Stimulated activated CD4-positive, alpha-beta T cell treated with anti-CD3 and anti-CD28 coated beads, Interleukin-2, amount 100 ng/mL, for 48 hours (primary cell): ENCODE measurements at places on chromosomes 5 and 9.

DNA sequence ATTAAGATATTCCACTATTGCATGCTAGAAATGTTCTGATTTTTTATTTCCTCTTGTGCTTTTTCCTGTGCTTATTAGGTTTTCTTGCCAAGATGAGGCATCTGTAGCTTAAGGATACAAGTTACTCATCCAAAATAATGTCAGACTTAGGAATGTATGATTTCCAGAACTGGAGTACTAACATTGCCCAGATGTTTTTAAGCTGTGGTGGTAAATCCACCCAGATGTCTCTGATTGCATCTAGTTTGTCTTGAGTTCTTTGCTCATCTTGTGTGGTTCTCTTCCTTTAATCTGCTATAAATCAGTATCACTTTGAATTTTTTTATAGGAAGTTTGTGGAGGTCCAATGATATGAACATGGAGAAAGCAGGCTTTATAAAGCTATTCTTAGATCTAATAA, 337.5 kb upstream of the ZNF608 start:
- no peak for DNase-seq

- no peak for DNase-seq
Measured at GRCh38 chr5:72012906-72013305, 94.4 kb upstream of the MAP1B start.

DNA sequence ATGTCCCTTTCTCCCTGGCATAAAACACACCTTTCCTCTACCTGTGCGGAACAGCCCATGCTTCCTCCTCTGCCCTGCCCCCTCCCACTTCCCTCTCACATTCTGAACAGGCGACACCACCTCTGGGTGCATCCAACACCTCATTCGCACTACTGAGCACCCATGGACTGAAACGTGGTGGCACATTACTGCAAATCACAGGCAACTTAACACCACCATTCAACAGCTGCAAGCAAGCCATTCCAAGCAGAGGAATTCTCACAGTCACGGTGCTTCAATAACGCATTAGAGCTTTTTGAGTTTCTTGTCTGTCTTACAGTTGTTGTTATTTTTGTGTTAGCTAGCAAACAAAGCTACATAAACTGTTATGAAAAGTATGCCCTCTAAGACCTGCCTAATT, 298.2 kb upstream of the TAS2R1 start:
- DNase-seq: no peak

GRCh38 chr5:124871303-124871702, 124.9 kb upstream of the ZNF608 start:
- DNase-seq: no peak

GRCh38 chr5:82164176-82164976, 113.8 kb downstream of the RPS23 start:
- no peak for DNase-seq

GRCh38 chr5:63843190-63843589, 119.1 kb downstream of the HTR1A start:
- DNase-seq: no peak

DNA sequence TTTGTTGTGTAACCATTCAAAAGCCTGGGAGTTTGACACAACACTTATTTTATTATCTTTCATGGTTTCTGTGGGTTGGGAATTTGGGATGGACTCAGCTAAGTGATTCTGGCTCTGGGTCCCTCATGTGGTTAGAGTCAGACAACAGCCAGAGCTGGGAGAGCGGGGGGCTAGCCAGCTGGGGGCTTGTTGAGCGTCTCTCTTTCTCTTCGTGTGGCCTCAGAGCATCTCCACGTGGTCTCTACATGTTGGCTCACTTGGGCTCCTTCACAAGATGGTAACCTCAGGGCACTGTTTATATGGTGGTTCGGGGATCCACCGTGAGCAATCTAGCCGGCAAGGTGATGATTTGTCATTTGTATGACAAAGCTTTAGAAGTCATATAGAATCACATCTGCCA, 73.6 kb downstream of the FSTL4 start:
- DNase-seq: no peak

- DNase-seq: no peak
Measured at GRCh38 chr5:118017536-118017935, 970.8 kb downstream of the DTWD2 start.

GRCh38 chr5:56734091-56734694, 81.2 kb upstream of the MAP3K1 start:
- no peak for DNase-seq

DNA sequence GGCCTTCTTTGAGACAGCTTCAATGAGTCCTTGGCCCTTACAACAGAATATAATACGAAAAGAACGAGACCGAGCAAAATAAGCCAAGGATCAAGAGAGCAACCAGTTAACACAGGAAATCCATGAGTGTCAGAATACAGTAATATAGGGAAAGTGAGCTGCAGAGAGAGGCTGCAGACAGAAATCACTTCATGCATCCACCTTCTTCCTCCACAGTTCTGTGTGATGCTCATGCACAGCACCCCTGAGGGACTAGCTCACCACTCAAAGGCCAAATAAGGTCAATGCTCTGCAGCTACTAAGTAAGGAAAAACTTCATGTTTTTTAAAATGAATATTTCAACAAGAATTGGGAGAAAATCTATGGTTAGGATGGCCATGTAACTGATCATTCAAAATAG, 257.1 kb downstream of the MCTP1 start:
- DNase-seq: no peak

GRCh38 chr9:113588242-113588810, 124.8 kb downstream of the RGS3 start:
- DNase-seq: no peak

DNA sequence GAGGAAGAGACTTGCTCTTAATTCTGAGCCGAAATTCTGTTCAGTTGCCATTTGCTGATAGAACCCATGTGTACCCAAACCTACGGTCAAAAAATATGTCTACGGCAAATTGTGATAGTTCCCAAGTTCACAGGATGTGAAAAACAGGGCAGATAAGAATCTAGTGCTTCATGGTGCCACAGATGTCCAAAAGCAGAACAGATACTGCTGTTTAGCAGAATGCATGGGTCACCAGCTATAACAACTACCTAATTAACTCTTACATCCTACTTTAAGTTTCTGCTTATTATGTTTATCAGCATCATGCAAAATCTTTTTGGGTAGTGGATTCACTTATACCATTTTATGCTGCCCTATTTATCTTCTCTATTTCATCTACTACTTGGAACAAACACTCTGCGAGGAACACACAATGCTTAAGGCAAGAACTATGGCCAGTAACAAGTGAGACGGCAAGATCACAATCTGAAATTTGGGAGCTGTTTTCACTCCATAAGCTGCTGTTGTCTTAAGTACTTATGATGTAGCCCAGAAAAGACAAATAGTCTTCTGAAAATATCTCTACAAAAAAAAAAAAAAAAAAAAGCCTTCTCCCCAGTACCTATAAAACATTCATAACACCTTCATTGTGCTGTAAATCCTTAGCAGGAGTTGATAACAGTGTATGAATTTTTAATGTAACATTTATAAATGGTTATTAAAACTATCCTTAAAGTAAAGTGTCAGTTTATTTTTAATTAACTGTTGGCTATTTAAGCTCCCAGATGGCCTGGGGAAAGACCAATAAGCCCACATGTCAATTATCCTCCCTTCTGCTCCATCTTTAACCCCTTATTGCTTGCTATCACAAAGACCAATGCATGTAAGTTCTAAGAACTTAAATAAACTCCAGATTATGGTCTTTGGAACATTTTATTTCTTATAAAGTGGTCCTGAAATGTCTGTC, 232.3 kb downstream of the TLR4 start:
- no peak for DNase-seq

- DNase-seq: no peak
Measured at GRCh38 chr5:39459071-39459470, 34.3 kb upstream of the DAB2 start.

- no peak for DNase-seq
Measured at GRCh38 chr9:79060766-79061165, 511.0 kb upstream of the TLE4 start.

- no peak for DNase-seq
Measured at GRCh38 chr5:101045689-101046088, 142.6 kb upstream of the ST8SIA4 start.

DNA sequence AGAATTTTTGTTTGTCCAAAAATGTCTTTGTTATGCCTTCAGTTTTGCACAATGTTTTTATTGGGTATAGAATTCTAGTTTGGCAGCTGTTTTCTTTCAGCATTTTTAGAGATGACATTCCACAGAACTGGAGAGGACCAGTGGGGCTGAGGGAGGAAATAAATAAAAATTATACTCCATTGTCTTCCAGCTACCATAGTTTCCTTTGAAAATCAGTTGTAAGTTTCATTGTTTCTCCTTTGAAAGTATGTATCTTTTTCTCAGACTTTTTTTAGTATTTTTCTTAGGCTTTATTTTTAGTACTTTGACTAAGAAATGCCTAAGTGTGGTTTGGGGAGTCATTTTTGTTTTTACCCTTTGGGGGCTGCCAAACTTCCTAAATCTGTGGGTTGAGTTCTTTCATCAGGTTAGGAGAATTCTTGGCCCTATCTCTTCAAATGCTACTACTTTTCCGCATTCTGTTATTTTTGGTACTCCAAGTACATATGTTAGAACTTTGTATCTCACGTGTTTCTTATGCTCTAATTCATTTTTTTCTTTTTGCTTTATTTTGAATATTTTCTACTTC, 15.2 kb upstream of the FBLL1 start:
- DNase-seq: no peak

- no peak for DNase-seq
Measured at GRCh38 chr5:10685115-10685521, 75.9 kb downstream of the DAP start.

GRCh38 chr5:74294231-74294705, 346.3 kb downstream of the ENC1 start:
- DNase-seq: no peak

GRCh38 chr9:134328841-134329575, 2.8 kb downstream of the RXRA start:
- no peak for DNase-seq

DNA sequence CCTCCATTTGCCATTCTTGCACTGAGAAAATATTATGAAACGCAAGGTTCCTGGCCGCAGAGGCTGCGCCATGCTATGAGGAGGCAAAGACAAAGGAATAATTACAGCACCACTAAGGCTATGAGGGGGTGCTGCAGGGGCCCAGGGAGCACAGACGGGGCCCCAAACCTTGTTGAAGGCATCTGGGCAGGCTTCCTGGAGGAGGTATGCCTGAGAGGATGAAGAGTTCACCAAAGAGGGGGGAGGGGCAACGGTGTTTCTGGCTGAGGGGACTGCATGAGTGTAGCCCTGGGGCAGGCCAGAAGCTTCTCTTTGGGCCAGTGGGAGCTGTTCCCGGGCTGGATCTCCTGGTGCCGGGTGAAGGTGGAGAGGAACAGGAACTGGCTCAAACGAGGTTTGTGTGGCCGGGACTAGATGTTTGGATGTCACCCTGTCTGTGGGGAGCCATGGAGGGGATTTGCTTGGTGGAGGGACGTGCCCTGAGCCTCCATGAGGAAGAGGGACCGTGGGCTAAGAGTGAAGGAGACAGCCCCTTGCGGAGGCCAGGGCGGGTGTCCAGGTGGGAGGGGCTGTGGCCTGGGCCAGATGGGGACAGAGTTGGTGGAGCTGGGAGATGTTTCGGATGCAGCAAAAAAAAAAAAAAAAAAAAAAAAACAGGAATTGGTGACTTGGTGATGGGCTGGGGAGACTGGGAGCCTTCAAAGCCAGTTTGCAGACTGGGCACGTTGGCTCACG, 28.2 kb downstream of the PTGES start:
- no peak for DNase-seq

- no peak for DNase-seq
Measured at GRCh38 chr9:123334639-123335038, 21.4 kb upstream of the CRB2 start.

- no peak for DNase-seq
Measured at GRCh38 chr9:73200694-73201452, 49.2 kb downstream of the ANXA1 start.

- DNase-seq: peak; percentile 27
Measured at GRCh38 chr5:68252673-68253623, 37.4 kb downstream of the PIK3R1 start.

DNA sequence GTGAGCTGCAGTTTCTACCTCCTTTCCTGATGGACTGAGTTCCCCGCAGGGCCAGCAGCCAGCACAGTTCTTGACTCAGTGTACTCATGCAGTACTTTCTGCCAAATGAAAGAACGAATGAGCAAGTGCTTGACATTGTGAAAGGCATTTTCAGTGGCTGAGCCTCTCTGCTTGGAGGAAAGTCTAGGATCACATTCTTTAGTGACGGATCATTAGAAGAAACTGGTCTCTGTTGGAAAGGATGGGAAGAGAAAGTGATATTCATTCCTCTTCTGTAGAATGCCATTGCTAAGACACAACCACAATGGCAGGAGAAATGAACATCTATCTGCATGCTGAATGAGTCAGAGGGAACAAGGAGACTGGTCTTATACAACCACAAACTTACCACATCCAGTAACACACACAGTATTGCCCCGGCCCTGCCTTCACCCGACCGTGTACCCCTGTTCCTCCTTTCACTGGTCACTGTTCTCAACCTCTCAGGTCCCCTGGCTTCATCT, 206.9 kb downstream of the CRB2 start:
- DNase-seq: no peak

GRCh38 chr9:129889941-129890717, 54.9 kb downstream of the USP20 start:
- DNase-seq: peak; percentile 70

- no peak for DNase-seq
Measured at GRCh38 chr9:34163434-34163833, 15.4 kb upstream of the UBAP1 start.

GRCh38 chr5:150448334-150448733, 1.2 kb downstream of the RPS14 start:
- DNase-seq: no peak

- no peak for DNase-seq
Measured at GRCh38 chr9:13857521-13857920, 456.4 kb downstream of the NFIB start.

DNA sequence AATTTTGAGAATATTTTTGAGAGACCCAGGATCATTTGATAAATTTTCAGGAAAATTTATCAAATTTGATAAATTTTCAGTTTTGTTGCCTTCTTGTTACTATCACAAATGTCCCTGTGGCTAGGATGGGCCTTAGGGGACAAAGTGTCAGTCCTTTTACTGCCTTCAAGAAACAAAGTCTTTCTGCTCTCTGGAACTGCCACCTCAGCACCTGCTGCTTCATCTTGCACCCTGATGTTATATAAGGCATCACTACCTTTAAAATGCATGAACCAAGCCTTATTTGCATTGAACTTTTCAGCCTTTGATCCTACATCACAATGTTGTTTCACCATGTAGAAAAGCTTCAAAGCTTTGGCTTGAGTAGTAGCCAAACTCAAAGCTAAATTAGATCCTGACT, 123.0 kb upstream of the CNTLN start:
- no peak for DNase-seq

- no peak for DNase-seq
Measured at GRCh38 chr5:6399980-6400910, 21.9 kb upstream of the MED10 start.

GRCh38 chr5:1208743-1209488, 7.5 kb downstream of the SLC6A19 start:
- DNase-seq: no peak
